ENCODE measurements at places on chromosomes 12 and 14.
A peak's percentile ranks its signal among the peaks of the same experiment; 100 is the strongest.

GRCh38 chr12:123083661-123084571, 67.0 kb downstream of the PITPNM2 start:
- DNase-seq, result no peak

GRCh38 chr12:62873116-62873825, 61.7 kb downstream of the PPM1H start:
- no peak for DNase-seq

- no peak for DNase-seq
Measured at GRCh38 chr12:64639466-64639865, 29.2 kb downstream of the RASSF3 start.

- DNase-seq, result no peak
Measured at GRCh38 chr12:100311317-100311716, 44.3 kb downstream of the SCYL2 start.

- DNase-seq, result no peak
Measured at GRCh38 chr14:87966816-87967215, 26.2 kb downstream of the GALC start.

DNA sequence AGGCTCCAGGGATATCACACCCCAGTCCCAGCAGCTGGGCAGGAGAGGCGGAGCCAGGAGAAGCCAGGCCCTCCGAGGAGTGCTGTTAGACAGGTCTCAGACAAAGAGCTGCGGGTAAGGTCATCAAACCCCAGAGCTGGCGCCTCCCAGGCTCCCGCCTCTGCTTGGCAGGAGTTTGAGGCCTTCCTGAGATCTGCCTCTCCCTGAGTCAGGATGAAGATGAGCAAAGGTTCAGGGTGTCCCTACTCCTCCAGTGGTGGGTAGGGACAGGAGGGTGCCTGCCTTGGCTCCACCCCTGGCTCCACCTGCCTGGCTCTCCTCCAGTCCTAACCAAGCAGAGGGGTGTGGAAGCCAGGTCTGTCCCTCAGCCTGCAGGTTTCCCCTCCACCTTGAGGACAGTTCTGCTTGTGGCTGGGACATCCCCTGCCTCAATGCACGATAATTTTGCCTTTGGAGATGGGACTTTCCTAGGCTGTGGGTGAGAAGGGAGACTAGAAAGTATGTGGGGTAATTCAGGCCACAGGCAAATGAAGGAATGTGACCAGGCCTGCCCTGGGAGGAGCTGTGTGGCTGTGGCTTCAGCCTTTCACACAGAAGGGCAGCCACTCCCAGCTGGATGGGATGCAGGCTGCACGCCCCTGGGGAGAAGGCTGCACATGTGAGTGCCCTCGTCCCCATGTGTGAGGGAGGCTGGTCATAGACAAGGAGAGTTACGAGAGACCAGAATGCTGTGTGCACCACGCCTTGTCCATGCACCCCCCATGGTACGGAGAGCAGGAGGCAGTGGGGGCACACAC, 2.2 kb downstream of the PLEKHG6 start:
- DNase-seq, result no peak

- no peak for DNase-seq
Measured at GRCh38 chr12:40436564-40436963, 211.8 kb downstream of the LRRK2 start.

DNA sequence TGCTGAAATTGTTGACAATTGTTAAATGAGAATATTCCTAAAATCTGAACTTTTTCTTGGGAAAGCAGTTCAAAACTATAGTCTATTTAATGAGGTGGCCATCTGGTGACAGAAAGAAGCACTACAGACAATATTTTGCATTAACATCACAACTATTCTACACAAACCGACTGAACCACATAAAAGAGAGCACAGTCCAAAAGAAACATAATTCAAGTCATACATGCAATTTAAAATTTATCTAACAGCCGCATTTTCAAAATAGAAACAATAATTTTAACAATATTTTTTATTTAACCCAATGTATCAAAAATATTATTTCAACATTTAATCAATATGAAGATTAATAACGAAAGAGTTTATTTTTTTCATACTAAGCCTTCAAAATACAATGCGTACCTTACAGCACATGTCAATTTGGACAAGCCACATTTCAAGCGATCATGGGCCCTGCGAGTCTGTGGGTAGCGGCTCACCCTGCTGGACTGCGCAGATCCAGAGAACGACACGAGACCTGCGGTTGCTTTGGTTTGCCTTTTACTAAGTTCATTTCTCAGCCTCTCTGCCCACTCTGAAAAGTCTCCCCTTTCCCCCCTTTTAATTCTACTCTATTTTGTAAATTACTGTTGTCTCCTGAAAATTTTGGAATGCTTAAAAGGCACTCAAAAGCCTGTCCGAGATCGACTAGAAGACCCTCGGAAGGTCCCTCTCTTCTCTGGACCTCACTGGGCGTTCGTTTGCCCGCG, 947 bp upstream of the LRRC9 start:
- DNase-seq, result peak; percentile 31

- no peak for DNase-seq
Measured at GRCh38 chr12:59452746-59453145, 143.1 kb upstream of the SLC16A7 start.

GRCh38 chr14:31292937-31293616, 85.5 kb upstream of the HECTD1 start:
- DNase-seq, result no peak

GRCh38 chr12:113231235-113232088, 10.2 kb downstream of the TPCN1 start:
- DNase-seq, result no peak

GRCh38 chr14:55146425-55146824, 17.4 kb downstream of the LGALS3 start:
- DNase-seq, result no peak

DNA sequence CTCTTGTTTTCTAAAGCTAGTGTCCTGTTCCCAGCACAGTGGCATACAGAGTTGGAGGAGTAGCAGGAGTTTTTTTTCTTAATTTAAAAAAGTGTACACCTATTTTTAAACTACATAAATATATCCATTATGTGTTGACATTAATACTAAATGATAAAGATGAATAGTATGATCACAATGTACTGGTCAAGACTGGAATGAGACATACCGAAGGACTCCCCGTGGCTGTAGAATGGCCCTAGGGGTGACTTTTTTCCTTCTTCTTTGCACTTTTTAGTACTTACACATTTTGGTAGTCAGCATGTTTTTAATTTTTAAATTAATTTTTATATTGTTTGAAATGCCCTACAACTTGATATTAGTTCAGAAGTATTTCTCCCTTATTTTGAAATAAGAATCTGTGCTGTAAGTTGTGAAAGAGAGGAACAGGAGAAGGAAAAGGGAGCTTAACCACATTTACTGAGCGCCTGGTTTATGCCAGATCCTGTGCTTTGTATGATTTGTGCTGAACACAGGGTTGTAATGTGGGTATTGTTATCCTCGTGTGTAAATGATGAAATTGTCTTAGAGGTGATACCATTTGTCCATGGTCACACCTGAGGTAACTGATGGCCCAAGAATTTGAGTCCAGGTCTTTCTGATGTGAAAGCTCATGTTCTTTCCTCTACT, 136.5 kb downstream of the TGFB3 start:
- DNase-seq, result no peak

DNA sequence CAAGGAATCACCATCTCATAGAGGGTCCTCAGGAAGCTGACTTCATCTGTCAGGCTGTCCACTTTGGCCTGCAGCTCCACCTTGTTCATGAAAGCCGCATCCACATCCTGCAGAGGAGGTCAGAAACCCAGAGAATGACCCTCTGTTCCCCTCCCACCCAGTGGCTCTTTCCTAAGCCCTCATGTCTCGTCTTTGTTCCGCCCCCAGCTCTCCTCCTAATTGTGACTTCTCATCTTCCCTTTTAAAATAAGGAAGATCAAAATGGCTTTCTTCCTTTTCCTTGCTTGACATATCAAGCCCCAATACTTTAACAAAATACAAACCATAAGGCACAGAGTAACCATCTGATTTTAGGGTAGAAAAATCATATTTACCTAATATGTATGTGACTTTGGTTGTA, 4.4 kb downstream of the KRT76 start:
- no peak for DNase-seq

DNA sequence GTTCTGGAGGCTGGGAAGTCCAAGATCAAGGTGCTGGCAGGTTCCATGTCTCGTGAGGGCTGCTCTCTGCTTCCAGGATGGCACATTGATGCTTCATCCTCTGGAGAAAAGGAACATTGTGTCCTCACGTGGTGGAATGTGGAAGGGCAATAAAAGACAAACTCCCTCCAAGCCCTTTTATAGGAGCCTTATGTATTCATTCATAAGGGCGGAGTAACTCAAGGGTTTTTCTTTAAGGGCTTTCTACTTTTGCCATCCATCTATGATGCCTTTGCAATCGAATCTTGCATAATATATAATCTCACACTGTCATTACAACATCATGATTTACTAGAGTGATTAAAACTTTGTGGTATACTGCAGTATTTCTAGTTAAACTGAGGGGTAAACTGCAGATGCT, 132.7 kb upstream of the DDHD1 start:
- DNase-seq, result no peak

DNA sequence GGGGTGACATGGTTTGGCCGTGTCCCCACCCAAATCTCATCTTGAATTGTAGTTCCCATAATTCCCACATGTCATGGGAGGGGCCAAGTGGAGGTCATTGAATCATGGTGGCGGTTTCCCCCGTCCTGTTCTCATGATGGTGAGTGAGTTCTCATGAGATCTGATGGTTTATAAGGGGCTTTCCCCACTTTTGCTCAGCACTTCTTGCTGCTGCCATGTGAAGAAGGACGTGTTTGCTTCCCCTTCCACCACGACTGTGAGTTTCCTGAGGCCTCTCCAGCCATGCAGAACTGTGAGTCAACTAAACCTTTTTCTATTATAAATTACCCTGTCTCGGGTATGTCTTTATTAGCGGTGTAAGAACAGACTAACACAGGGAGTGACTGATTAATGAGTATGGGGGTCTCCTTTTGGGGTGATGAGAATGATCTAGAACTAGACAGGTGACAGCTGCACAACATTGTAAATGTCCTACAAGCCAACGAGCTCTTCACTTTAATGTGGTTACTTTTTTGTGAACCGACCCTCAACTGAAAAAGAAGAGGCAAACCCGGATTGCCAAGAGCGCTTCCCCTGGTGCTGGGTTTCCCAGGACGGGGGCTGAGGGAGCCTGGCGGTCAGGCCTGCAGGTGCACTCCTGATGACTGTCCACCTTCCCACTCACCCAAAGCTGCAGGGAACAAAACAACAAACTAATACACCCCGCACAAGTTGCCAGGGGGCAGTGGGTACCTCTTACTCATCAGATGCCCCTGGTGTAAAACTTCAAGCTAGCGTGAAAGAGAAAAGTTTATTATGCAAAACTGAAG, 90.1 kb downstream of the NCOR2 start:
- DNase-seq, result no peak

DNA sequence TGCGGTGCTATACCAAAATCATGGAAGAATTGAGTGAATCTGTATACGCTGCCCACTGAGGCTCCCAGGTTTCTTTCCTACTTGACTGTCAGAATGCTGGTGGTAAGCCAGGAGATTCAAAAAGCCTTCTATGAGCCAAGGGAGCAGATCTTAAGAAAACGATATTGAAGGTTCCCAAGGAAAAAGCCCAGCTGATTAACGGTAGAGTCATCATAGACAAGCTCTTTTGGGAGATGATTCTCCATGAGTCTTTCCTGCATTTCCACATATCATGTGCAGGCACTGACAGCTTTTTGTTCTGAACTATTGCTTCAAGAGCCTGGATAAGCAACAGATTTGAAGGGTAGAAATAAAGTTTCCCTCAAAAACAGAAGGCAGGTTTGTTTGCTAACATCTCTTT, 17.5 kb downstream of the SLC35F4 start:
- no peak for DNase-seq

GRCh38 chr12:110744601-110745264, 2.0 kb upstream of the PPP1CC start:
- no peak for DNase-seq

DNA sequence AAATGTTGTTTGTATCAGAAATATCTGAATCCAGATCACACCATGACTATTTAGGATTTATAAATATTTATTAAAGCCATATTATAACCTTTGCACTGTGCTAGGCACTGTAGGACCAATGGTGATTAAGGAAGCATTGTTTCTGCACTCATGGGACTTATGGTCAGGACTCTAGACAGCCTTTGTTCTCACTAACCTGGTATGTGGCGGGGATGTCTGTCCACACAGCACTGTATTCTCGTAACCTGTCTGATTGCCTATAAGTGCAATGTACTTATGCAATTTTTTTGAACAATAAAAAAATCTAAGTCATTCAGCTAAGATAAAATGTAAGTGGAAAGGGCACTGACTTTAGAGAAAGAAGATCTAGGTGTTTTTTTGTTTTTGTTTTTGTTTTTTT, 6.7 kb upstream of the SSPN start:
- no peak for DNase-seq

GRCh38 chr12:20547816-20548575, 147.1 kb upstream of the SLCO1C1 start:
- DNase-seq, result no peak

- DNase-seq, result no peak
Measured at GRCh38 chr12:22242726-22243125, 91.8 kb downstream of the ST8SIA1 start.

- DNase-seq, result no peak
Measured at GRCh38 chr14:96272777-96273473, 16.9 kb downstream of the BDKRB1 start.

DNA sequence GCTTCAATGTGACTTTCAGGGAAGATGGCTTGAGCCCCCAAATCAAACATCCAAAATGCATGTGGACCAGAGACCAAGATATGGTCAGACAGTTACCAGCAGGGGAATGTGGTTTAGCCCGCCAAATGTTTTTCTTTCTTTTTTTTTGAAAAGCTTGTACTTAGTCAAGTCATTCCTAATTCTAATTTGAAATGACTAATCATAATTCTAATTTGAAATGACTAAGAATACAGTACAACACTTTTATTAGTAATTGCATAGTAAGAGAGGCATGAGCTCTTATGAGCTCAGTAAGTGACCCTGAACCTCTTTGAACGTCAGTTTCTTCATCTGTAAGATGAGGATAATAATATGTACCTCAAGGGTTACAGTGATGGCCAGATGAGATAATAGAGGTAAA, 72.4 kb downstream of the HECTD4 start:
- no peak for DNase-seq

GRCh38 chr12:14567351-14568162, at the start of gene PLBD1:
Gene PLBD1 (minus strand): TSS chr12:14567883. CDS start chr12:14567696, 187 bp downstream.
- peak; percentile 61 for DNase-seq

DNA sequence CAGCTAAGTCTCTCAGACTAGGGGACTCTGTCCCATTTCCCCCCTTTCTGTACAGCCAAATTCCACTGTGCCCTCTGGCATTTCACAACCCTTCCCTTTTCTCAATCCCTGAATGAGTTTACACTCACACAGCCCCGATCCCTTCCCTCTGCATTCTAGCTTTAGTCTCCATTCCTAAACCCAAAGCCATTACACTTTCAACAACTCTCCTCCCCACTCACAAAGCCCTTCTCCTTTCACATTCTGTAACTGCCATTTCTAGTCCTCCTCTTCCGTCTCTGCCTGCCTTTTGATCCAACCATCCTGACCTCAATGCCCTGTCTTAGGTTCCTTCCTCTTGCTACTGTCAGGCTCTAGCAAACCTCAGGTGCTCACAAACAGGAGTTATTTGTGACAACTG, 3.6 kb downstream of the ZFHX2 start:
- DNase-seq, result no peak

Measured in HuH-7.5 (cell line).